ENCODE measurements at places on chromosomes 3 and 15.

- no peak for DNase-seq
Measured at GRCh38 chr3:172339892-172340291, 108.4 kb downstream of the GHSR start.

DNA sequence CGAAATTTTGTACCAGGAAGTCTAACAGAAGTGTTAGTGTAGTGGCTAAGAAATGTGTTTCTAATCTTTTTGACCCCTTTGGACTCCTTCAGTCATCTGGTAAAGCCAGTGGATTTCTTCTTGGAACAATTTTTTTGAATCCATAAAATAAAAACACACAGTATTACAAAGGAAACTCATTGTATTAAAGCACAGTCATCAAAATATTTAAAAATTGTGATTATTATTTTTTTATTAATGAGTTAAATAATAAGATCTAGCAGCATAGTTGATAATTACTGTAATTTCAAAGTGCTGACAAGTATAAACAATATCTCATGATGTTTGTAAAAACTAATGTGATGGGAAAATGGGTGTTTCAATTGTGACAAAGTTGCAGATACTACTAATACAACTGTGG is 72.2 kb upstream of the LRRC3B start:
- DNase-seq: no peak

GRCh38 chr15:98394546-98394945 is 253.8 kb upstream of the IGF1R start:
- no peak for DNase-seq

DNA sequence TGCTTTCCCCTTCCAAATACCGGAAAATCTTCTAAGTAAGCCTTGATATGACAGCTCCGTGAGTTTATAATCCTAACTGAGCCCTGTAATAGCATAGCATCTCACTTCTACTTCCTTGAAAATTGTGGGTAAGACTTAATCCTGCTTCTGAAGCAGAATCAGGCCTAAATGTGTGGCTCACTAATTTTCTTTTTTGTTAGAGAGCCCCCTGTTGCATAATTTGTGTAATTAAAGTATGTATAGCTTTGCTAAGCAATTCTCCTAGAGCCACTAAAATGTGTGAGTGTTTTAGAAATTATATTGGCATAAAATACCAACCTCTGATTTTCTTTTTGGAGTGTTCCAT is 304.4 kb downstream of the FGF12 start:
- no peak for DNase-seq

DNA sequence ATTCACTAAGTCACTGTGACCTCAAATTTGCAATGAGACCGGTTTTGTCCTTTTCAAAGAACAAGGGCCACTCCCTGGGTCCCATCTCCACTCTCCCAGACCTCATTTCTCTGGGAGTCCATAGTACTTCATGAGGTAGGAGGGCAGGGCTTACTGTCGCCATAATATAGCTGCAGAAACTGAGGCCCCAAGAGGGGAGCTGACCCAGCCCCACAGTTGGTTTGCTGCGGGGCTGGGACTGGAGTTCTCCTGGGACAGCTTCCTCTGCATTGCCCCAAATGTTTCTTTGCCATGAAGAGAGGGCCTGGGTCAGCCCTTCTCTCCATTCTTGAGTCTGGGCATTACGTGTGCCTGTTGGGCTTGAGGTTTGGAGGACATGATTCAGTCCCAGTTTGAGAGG is 60.1 kb downstream of the ITGA11 start:
- no peak for DNase-seq

- DNase-seq: peak; percentile 38
Measured at GRCh38 chr3:102229062-102229655, 205.7 kb upstream of the ZPLD1 start.

DNA sequence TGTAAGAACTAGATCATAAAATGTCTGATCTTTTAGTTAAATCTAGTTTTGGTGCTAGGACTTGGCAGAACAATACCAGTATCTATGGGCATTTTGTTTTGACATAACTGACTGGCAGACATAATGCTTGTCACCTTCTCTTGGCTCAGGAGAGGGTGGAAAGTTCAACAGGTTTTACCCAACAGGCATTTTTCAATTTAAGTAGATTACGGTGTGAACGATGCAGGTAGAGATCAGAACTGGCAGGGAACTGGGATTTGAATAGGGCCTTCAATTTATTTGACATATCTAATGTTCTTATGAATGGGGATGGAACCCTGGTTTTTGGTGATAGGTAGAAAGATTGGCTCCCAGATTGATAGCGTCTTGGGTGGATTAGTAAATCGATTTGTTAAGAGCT is 351.0 kb downstream of the FEZF2 start:
- DNase-seq: no peak

GRCh38 chr15:69000725-69001503 is 13.6 kb upstream of the NOX5 start:
- no peak for DNase-seq

DNA sequence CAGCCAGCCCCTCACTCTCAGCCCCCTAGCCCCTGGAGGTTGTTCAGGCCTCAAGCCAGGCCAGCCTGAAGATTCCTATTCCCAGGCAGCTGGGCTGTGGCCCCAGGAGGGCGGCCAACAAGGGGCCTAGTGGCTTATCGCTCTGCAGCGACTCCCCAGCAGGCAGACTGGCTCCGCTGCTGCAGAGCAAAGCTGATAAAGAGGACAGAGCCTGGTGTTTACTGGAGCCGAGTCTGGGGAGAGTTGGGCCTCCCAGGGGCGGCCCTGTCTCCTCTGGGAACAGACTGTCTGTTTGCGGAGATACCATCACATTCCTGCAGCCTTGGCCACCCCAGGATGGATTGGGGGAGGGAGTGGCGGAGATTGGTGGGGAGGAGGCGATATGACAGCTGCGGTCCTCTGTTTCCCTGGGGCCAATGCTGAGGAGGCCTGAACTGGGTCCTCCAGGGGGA is 22.4 kb upstream of the SMAD6 start:
- DNase-seq: no peak

DNA sequence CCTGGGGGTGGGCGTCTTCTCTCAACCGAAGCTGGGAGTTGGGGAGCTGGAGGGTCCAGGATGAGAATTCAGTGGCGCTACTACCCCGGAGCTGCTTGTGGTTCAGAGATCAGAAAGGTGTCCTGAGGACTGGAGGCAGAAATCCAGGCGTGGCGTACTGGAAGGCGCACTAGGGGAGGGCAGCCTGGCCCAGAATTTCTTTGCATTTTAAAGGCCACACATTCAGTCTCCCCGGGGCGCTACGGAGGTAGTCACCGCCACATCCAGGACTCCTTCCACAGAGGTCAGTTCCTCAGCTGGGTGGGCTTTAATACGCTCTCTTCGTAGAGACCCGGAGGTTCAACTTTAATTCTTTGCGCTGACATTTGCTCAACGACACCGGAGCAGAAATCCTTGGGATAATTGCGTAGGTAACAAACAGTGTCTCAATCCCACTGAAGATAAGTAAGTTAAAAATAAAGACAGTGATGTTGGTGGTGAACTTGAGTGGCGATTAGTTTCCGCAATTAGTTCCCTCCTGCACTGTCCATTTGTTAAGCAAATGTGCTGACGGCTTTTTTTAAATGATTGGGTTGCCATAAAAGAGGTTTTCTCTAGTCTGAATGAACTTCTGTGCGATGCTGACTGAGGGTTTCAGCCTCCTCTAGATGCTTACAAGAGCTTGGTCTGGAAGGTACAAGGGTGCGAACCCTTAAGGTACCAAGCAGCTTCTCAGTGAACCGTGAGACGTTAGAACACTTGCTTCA is 535 bp downstream of the MCTP2 start:
- no peak for DNase-seq

DNA sequence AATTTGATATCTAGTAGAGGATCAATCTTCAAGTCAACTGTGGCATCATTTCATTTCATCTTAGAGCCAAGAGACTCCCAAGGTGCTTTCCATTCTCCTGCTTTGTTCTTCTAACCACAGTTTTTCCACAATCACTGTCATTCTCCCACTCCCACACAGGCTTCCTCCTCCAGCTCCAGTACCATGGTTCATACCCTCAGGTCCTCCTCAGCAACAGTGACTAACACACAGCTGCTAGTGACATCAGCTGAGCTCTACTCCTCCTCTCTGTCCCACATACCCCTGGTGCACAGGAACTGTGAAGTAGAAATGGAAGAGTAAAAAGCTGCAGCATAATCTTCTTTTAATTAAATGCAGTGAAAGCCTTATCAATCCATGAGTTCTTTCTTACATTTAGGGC is 200.2 kb upstream of the DPH6 start:
- DNase-seq: no peak

GRCh38 chr15:91975241-91975978 is 121.9 kb downstream of the SLCO3A1 start:
- DNase-seq: no peak

Data from stimulated activated CD8-positive, alpha-beta memory T cell treated with anti-CD3 and anti-CD28 coated beads, Interleukin-2, amount 100 ng/mL, for 1 hour (primary cell).